ENCODE measurements at places on chromosomes 6 and 20.

DNA sequence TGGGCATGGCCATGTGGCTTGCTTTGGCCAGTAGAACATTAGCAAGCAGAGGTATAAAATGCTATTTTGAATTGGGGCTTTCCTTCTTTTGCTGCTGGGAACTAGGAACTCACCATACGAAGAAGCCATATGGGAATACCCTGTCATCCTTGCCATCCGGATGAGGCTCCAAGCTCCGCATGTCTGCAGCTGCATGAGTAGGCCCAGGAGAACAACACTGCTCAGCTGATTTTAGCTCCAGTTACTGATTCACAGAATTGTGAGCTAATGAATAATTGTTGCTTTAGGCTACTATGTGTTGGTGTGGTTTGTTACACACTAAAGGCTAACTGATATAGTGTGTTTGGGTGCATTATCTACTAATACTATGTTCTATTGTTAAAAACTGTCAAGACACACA is 2.7 kb upstream of the PLCB4 start:
- DNase-seq, result no peak

DNA sequence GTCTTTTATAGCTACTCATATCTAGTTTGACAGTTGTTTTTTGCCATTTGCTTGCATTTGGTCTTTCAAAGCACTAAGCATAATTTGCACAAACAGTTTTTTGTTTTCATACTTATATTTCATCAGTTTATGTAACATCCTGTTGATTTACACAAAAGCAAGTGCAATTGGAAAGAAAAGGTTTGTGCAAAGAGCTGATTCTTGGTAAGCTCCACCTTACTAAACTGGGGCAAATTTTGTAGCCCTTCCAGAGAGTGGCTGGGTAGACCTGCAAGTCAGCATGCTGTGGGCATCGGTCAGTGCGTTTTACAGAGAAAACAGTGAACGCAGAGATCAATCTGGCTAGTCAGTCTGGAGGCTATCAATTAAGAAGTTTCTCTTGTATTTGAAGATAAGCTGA is 34.5 kb downstream of the TXLNB start:
- no peak for DNase-seq

- no peak for DNase-seq
Measured at GRCh38 chr6:133092771-133093170, 148.4 kb upstream of the EYA4 start.

- DNase-seq, result no peak
Measured at GRCh38 chr6:157999168-158000051, 17.7 kb downstream of the SYNJ2 start.

DNA sequence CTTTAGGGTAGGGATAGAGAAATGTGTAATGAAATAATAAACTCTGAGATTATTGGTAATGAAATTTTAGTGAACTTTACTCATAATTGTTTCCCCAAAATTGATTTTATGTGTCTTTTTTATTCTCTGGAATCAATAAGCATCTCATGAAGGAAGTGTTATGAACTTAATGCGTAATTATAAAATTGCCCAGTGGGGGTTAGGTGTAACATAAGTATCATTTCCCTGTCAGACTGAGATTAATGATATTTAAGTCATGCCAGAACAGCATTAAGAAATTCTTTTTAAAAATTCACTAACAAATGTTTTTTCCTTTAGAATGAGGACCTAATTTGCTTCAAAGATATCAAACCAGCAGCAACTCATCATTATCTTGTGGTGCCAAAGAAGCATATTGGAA is 10.0 kb downstream of the HINT3 start:
- no peak for DNase-seq

- no peak for DNase-seq
Measured at GRCh38 chr6:161736781-161737292, 463.0 kb upstream of the AGPAT4 start.

DNA sequence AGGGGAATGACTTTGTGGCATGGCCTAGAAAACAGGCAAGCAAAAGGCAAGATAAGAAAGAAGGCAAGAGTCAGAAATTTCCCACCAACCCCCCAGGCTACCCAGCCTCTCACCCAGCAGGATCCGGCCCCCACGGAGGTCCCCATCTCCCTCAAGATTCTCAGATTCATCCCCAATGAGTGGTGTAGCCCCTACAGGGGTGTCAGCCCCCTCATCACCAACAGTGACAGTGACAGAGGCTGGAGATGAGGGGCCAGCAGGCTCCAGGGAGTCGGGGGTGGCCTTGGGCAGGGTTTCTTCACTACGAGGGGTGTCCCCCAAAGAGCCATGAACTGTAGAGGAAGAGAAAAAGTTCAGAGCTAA is 1.0 kb downstream of the EHMT2 start:
- no peak for DNase-seq

- DNase-seq, result no peak
Measured at GRCh38 chr6:159760602-159761057, 1.2 kb upstream of the ACAT2 start.

GRCh38 chr20:19742974-19743639 is 15.0 kb upstream of the RIN2 start:
- no peak for DNase-seq

GRCh38 chr6:145339089-145339488 is 396.2 kb downstream of the EPM2A start:
- no peak for DNase-seq

- no peak for DNase-seq
Measured at GRCh38 chr20:11790046-11790445, 127.6 kb upstream of the BTBD3 start.

GRCh38 chr6:80535914-80536565 is 429.6 kb downstream of the BCKDHB start:
- no peak for DNase-seq

GRCh38 chr6:79796197-79796596 is 151.2 kb downstream of the ELOVL4 start:
- DNase-seq, result no peak

- no peak for DNase-seq
Measured at GRCh38 chr20:21936720-21937380, 231.4 kb downstream of the PAX1 start.

DNA sequence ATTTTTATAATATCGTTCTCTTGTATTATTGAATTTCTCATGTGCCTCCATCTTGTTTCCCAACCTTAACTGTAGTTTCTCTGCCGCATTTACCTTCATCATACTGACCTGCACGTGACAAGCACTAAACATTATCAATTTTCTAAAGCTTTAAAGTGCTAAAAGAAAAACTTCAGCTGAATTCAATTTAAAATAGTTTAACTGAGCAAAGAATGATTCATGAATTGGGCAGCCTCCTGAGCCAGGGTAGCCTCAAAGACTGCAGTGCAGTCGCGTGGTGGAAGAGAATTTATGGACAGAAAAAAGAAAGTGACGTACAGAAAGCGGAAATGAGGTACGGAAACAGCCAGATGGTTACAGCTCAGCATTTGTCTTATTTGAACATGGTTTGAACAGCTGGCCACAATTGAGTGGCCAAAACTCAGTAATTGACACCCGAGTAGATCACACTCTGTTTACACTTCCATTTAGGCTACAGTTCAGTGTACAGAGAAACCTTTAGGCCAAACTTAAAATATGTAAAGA is 4.2 kb upstream of the ZDHHC14 start:
- no peak for DNase-seq

GRCh38 chr6:88650029-88650619 is 313.3 kb downstream of the RNGTT start:
- no peak for DNase-seq

DNA sequence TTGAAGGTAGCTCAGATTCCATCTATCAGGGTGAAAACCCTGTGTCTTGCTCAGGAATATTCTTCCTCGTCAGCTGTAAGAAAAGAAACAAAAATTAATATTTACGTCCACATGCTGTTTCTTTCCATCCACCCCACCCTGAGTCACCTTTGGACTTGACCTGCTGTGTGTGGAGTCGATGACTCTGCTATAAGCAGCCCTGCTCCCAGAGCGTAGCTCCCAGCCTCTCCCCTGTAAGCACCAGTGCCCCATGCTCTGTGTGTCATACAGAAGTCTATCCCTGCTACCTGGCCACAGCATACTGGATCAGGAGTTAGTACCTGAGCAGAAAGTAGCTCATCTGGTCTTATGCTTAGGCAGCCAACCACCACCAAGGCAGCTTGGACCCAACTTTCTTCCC is 223.6 kb downstream of the SOD2 start:
- no peak for DNase-seq

DNA sequence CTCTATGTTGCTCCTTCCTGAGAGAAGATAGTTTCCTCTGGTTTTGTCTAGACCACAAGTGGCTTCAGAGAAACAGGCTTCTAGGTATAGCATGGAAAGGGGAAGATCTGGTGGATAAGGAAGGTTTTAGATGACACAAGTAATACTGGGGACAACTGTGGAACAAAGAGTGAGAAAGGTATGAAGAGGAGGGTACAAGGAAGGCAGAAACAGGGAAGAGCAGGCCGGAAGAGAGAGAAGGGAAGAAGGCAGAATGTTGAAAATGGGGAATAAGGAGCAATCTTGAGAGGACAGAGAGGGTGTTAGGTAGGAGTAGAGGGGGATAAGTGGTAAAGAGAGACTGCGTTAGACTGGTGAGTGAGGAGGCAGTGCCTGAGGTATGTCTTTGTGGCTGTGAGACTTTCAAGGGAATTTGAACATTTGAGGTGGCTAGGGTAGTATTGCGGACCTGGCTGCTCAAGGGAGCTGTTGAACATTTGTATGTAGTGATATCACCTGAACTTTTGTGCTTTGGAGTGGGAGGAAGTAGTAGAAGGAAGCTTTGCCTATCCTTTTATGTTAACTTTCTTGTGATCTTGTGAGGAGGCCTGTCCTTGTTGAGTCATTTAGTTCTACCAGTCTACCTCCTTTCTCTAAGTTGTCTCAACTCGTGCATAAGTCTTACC is 69.5 kb downstream of the FOXO3 start:
- DNase-seq, result no peak

DNA sequence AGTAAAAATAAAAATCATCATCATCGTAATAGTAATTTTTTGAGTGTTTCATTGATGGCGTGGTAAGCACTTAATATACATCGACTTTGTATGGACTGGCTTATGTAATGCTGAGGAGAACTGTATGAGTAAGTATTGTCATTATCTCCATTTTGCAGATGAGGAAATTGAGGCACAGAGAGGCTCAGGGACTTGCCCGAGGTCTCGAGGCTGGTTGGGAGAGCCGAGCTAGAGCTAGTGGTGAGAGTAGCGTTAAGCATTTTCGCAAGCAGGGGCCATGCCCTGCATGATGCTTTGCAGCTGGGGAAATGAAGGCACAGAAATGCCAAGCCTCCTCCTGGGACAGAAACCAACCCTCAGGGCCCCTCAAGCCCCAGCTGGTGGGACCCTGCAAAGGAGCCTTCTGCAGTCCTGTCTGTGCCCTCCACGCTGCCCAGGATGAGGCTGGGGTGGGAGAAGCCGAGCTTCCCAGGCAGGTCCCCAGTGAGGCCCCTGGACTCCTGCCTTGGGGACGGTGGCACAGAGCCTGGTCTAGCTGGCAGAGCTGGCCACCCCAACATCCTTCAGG is 31.1 kb upstream of the STX16 start:
- no peak for DNase-seq

DNA sequence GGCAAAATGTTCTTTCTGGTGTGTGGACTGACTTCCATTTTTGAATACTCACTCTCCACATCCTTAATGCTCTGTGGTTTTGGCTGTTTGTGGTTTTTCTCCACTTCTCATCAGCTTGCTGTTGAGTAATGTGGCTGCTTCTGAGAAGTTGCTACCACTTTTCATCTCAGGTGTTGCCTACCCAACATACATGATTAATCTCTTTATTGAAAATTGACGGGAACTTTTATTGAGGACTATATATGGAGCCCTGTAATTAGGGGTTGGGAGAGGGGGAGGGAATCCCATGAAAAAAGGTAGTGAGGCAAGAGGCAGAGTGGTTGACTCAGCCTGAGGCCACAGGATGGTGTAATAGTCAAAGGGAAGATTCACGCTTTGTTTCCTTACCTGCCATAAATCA is 17.6 kb downstream of the IL22RA2 start:
- DNase-seq, result no peak

DNA sequence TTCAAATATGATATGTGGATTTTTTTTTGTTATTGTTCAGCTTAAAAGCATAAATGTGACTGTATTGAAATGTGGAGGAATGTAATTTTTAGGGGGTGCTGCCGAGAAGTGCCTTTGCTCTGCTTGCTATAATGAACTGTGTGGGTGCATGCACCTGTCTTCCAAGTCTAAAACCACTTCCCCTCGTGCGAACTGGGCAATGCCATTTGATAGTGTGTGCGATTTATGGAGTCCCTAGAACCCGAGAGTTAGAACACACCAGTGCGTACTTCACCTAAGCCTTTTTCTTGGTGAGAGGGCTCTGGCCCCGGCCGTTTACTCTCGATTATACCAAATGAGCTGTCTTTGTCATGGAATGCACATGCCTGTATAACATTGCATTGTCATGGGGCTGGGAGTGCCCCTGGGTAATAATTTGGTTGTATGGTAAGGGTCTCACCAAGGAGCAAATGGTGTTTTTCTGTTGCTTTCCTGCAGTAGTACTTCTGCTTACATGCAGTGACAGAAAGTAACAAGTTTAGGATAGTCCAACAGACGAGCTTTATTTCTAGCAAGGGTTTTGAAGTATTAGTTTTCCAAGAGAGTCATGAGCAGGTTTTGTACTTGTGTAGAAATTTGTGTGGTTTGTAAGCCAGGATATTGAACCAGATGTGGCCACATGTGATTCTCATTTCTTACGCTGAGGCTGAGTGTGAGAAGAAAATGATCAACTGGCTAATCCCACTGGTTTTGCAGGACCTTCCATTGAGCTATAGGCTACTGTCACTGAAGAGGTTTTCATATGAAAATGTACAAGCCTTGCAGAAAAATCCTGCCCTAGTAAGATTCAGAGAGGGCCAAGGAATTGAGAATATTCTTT is 172.4 kb downstream of the DTNBP1 start:
- no peak for DNase-seq

GRCh38 chr6:142871910-142872331 is 73.1 kb downstream of the HIVEP2 start:
- DNase-seq, result no peak

GRCh38 chr20:4465855-4466545 is 255.7 kb upstream of the PRND start:
- DNase-seq, result no peak

- DNase-seq, result no peak
Measured at GRCh38 chr20:58025233-58025632, 203.2 kb downstream of the ANKRD60 start.

DNA sequence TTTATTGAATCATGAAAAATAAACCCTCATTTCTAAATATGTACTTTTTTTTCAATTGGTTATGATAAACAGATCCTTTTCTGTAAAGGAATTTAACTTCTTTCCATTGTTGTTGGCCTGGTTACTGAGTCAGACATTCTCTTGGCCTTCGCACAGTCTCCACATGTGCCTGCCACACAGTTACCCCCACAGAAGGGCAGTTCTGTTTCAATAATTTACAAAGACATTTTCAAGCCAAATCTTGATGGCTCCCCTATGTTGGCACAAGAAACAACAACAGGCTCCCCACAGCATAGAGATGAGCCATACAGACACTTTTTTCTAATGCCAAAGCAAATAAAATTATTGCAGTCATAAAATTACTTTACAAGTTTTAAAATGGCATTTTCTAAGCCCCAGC is 55.6 kb upstream of the BEND6 start:
- DNase-seq, result no peak

DNA sequence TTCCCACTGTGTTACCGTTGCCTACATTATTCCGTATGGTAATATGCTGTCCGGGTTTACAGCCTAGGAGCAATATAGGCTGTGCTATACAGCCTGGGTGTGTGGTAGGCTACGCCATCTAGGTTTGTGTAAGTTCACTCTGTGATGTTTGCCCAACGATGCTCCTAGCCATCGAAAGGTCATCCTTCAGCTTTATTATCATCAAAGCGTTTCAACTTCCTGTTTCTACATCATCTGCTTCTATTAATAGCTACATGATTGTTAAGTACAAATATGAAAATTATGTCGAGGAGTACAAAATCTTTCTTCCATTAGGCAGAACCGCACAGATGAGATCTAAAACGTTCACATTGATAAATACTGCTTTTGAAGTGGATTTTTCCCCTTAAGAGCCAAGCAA is 69.9 kb downstream of the PPP1R14C start:
- no peak for DNase-seq
